H7 (cell line): ENCODE measurements at places on chromosomes 7 and 10.

DNA sequence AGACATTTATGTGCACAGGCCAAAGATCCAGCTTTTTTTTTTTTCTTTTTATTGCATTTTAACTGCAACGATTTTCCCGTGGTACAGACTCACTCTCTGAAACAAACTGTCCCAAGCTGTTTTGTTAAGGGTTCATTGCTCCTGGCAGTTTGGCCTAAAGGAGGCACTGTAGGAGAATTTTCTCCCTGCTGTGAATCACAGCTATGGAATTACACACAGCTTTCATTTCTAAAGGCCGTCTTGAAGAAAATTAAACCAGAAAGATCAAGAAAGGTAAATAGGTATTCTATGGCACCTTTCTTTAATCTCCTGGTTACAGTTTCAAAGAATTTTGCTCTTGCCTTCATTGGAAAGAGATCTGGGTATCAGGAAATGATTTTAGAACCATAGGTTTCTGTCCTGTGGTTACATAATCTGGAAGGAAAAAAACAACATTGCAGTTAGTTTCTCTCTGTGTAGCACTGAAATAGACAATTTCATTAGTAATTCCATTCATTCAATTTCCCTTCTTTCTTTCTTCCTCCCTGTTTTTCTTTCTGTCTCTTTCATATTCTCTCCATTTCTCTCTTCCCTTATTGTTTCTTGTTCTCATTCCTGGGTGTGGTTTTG lies 51.2 kb downstream of the PDK4 start:
- peak; percentile 43 for DNase-seq

GRCh38 chr10:103931603-103932002 lies 13.6 kb upstream of the STN1 start:
- no peak for DNase-seq

- no peak for DNase-seq
Measured at GRCh38 chr10:120719333-120719732, 131.8 kb upstream of the WDR11 start.

DNA sequence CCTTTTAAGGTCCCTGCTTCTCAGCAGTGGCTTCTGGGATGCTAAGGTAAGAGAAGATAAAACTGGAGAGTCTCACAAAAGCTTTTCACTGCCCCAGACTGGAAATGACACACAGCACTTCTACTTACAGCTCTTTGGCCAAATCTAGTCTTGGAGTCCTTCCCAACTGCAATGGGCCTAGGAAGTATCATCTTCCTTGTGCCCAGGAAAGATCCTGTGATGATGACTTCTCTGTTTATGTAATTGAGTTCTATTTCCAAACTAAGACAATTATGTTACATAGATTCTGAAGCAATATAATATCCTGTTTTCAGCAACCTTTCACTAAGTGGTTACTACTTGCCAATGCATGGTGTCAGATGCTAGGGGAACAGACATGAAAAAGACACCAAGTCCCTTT lies 234.1 kb downstream of the PTEN start:
- DNase-seq: no peak

- DNase-seq: no peak
Measured at GRCh38 chr10:30728127-30728526, 98.6 kb upstream of the LYZL2 start.

GRCh38 chr7:77667459-77668086 lies 28.7 kb upstream of the RSBN1L start:
- no peak for DNase-seq

DNA sequence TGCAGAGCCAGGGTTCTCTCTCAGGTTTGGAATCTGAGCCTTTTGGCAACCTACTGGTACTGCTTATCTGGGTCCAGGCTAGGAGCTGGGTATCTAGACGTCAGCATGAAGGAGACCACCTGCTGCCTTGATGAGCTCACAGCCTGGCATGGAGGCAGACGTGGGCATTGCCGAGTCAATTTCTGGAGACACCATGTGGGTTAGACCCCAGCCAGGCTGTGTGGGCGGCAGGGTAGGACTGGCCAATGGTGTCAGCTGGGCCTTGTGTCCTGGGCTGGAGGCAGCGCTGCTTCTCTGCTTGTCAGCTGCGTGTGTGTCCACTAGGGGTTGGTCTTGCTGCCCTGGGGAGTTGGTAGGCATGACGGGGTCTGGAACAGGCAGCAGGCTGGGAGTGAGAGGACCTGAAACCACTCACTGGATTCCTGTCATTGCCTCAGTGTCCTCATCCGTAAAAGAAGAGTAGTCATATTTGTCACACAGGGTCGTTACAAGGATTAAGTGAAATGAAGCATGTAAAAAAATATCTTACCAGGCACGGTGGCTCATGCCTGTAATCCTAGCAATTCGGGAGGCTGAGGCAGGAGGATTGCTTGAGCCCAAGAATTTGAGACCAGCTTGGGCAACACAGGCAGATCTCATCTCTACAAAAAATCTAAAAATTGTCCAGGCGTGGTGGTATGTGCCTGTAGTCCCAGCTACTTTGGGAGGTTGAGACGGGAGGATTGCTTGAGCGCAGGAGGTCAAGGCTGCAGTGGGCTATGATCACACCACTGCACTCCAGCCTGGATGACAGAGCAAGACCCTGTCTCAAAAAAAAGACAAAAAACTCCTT lies 31.7 kb upstream of the ANKRD2 start:
- DNase-seq: peak; percentile 62

GRCh38 chr10:4776234-4776638 lies 49.8 kb upstream of the AKR1E2 start:
- DNase-seq: no peak

DNA sequence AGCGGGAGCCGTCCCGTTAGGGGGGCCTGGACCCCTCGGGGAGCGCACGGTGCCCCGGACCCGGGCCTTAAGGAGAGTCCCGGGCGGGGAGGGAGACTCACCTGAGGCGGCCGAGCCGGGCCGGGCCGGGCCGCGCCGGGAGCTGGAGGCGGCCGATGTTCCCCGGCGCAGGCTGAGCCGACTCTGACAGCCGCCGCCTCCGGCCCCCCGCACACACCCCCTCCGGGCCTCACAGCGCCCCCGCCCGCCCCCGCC lies at the start of gene ACHE:
Gene ACHE (minus strand): TSS at position 188 of the 255 bp plus-strand sequence. CDS start 1,656 bp downstream, outside the sequence.
- peak; percentile 88 for DNase-seq

DNA sequence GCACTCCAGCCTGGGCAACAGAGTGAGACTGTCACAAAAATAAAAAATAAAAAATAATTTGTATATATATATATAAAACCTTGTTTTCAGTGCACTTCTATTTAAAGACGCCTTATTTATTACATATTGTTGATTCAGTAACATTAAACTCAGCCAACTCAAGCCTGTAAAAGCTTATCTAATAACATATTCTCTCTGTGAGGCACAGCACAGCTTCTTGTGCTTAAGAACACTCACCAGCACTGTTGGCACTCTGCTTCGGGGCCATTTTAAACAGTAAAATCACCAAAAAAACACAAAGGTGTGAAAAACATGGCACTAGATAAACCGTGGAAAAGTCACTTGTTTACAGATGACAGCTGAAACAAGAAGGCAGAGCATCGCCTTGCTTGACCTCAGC lies 89.0 kb upstream of the C10orf90 start:
- DNase-seq: no peak

DNA sequence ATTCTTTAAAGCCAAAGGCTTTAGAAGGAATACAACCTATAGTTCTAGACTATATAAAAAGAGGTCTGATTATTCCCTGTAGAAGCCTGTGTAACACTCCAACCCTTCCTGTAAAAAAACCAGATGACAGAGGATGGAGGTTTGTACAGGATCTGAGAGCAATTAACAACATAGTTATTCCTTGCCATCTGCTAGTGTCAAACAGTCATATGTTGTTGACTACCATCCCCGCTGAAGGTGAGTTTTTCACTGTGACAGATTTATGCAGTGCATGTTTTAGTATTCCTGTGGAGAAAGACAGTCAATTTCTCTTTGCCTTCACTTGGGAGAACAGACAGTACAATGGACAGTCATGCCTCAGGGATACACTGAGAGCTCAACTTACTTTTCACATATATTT lies 19.0 kb upstream of the SLC26A4 start:
- DNase-seq: no peak

- DNase-seq: no peak
Measured at GRCh38 chr7:70770154-70770553, 361.8 kb upstream of the GALNT17 start.

DNA sequence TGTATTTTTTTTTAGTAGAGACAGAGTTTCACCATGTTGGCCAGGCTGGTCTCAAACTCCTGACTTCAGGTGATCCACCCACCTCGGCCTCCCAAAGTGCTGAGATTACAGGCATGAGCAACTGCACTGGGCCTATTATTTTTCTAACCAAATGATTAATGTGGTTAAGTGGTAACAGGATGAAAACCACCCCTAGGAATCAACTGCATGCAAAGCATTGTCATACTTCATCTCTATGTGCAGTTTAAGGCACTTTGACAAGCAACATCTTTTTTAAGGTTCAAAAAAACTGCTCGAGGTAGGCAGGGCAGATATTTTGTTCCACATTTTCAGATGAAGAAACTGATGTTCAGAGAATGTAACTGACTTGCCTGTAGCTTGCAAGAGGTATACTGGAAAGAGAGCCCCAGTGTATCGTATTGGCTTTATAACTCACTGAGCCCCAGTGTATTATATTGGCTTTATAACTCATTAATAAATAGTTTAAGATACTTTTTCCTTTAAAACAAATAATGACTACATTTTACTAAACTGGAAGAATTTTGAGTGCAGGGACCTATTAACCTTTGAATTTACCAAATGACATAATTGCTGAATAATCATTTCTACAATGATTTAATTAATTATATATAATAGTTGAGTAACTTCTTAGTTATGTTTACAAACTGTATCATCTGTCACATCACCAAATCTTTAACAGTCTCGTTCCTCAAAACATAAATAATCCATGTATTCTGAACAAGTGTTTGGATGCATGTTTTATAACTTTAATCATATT lies 38.1 kb downstream of the RTKN2 start:
- DNase-seq: no peak

DNA sequence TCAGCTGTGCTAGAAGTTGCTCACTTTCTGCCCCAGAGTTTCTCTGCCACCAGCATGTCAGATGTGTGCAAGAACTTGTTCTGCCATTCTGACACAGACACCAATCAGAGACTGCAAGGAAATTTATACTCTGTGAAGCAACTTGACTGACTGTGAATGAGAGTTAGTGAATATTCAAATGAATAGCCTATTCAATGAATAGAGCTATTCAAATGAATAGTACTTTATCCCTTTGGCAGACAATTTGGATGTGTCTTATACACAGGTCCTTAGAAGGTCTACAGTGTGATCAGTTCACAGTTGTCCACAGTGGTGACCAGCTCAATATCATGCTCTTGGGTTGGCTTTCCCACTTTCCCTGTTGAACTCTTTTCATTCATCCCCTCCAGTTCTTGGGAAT lies 138.1 kb downstream of the MACC1 start:
- no peak for DNase-seq

DNA sequence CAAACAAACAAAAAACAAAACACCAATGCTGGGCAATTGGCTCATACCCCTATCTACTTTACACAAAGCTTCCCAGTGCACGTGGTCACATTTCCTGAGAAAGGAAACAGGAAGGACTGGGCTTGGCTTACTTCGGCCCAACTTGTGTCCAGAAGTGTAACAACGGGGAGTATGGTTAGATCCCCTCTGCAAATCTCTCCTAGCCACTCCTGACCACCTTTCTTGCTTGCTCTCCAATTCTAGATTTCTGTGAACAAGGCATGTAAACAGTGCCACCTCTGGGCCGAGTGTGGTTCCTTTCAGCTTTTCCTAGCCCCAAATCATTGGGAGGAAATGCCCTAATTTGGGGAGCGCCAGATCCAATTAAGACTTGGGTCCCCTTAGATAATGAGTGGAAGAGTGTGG lies 21.0 kb upstream of the FRAT2 start:
- peak; percentile 84 for DNase-seq

- DNase-seq: no peak
Measured at GRCh38 chr7:118140468-118140867, 43.5 kb upstream of the LSM8 start.

DNA sequence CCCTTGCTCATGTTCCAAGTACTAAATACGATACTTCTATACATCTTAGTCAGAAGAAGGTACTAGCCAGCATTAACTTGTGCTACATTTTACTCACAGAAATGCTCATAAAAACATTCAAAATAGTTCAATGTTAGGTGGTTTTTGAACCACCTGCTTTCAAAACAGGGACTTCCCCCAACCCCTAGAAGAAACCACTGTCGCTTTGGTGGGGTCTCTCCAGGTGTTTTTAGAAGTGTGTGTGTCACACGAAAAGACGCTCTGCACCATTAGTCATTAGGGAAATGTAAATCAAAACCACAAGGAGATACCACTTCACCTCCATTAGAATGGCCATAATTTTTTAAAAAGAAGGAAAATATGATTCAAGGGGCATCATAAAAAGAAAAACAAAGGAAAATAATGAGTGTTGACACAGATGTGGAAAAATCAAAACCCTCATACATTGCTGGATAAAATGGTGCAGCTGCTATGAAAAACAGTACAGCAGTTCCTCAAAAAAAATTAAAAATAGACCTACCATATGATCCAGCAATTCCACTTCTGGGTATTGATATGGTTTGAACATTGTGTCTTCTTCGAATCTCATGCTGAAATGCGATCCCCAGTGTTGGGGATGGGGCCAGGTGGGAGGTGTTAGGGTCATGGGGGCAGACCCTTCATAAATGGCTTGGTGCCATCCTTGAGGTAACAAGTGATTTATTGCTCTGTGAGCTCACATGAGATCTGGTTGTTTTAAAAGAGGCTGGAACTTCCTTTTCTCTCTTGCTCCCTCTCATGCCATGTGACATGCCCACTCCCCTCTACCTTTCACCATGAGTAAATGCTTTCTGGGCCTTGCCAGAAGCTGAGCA lies 74.2 kb downstream of the MALSU1 start:
- no peak for DNase-seq

- no peak for DNase-seq
Measured at GRCh38 chr7:20395104-20395503, 64.4 kb downstream of the ITGB8 start.

DNA sequence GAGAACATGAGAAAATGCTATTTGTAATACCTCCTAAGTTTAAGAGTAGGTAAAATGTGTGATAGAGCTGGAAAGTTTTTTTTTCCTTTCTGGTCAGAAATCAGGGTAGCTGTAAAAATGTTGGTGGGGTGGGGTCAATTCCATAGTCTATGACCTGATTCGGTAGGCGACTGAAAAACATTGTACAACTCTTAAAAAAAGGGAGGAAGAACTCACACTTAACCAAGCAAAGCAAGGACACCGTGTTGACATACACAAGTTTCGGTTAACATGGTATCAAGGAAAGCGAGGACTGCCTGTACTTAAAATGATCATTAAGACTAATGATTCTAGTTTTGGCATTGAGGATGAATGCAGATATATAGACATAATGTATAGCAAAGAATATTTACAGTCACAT lies 1.8 kb upstream of the ZEB1 start:
- DNase-seq: no peak

DNA sequence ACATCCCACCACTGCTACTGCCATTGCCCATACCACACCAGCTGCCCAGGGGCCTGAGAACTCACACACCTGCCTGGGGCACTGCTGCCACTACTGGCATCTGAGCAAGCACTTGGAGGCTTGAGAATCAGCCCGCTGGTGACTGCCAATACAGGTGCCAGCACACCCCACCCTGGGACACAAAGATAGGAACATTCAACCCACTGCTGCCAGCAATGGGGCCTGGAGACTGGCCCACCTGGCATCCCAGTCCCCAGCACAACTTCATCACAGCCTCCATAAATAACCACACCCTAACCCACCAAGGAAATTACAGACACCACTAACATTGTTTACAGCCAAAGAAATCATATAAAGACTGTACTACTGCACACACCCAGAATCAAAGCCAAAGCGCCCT lies 115.9 kb downstream of the SLC16A9 start:
- DNase-seq: no peak

GRCh38 chr10:101043363-101043707 lies 12.3 kb downstream of the SFXN3 start:
- no peak for DNase-seq
